ENCODE measurements at places on chromosomes 12 and 14. TPM values are rescaled to one million over a fixed set of nuclear protein-coding genes. Genes with fewer than 3 reads are reported as not detected.

The FAM222A gene
- total RNA-seq: 0.55 TPM

The ADAM21 gene
- 0.14 TPM for total RNA-seq

GRCh38 chr14:106691601-106692291 is 1165.4 kb downstream of the TMEM121 start:
- peak; percentile 93 for DNase-seq
- no peaks in the 10 kb centered on the region for H3K36me3 ChIP-seq
- H3K4me1 ChIP-seq: peaks cover 11% of the 10 kb centered on the region
- peaks cover 3% of the 10 kb centered on the region for H3K27me3 ChIP-seq
- H3K27ac ChIP-seq: no peak overlapping the region

DNA sequence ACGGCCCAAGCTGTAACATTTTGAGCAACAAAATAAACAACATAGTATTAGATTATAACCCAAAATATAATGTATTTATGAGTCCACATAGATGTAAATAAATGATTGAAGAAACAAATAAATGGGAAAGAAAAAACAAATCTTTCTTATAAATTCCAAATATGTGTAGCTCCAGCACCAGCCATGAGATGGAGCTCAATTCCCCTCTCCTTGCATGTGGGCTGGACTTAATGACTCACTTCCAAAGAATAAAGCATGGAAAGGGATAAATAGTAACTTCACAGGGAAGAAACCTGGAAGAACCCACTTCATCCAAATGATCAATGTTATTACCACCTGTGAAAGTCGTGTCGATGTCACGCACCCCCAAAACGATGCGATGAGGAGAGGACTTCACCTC is 158.8 kb downstream of the RPAP3 start:
- peaks cover 4% of the 10 kb centered on the region for H3K27me3 ChIP-seq
- no peaks in the 10 kb centered on the region for H3K4me1 ChIP-seq
- H3K4me3 ChIP-seq: no peak overlapping the region
- H3K27ac ChIP-seq: no peak overlapping the region
- no peak for DNase-seq

DNA sequence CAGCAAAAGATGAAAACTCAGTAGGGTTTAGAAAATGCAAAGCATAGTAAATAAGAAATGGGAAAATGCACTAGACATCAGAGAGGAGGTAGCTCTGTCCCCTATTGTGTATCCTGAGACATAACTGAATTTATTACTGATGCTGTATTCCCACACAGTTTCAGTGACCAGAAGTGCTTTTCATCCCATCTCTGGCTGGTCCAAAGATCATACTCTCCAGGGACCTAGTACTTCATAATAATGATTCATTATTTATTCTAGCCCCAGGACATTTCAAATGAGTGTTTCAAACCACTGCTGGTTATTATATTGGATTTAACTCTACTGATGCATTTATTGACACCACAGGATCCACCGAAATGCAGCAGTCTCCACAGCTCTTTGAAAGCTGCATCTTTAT is 163.3 kb downstream of the PAWR start:
- H3K27me3 ChIP-seq: peaks cover 2% of the 10 kb centered on the region
- H3K27ac ChIP-seq: no peak overlapping the region
- no peaks in the 10 kb centered on the region for H3K4me1 ChIP-seq
- no peak overlapping the region for H3K4me3 ChIP-seq

- H3K27me3 ChIP-seq: no peaks in the 10 kb centered on the region
- no peak overlapping the region for H3K4me3 ChIP-seq
- H3K27ac ChIP-seq: no peak overlapping the region
- no peaks in the 10 kb centered on the region for H3K4me1 ChIP-seq
- H3K36me3 ChIP-seq: no peaks in the 10 kb centered on the region
These were observed 118.8 kb downstream of the FSCB start for GRCh38 chr14:44388306-44388705.

GRCh38 chr12:49304161-49304560 is 9.2 kb downstream of the PRPH start:
- H3K36me3 ChIP-seq: no peaks in the 10 kb centered on the region
- H3K4me3 ChIP-seq: no peak overlapping the region
- peaks cover 6% of the 10 kb centered on the region for H3K4me1 ChIP-seq
- DNase-seq: no peak
- peaks cover 25% of the 10 kb centered on the region for H3K27me3 ChIP-seq
- no peak overlapping the region for H3K27ac ChIP-seq

GRCh38 chr12:26281320-26281719 is 85.9 kb downstream of the SSPN start:
- H3K4me3 ChIP-seq: no peak overlapping the region
- no peaks in the 10 kb centered on the region for H3K36me3 ChIP-seq
- H3K27me3 ChIP-seq: no peaks in the 10 kb centered on the region
- no peaks in the 10 kb centered on the region for H3K4me1 ChIP-seq

- H3K4me1 ChIP-seq: peaks cover 50% of the 10 kb centered on the region
- peaks cover 21% of the 10 kb centered on the region for H3K36me3 ChIP-seq
- DNase-seq: no peak
- no peak overlapping the region for H3K4me3 ChIP-seq
- peak overlapping the region; percentile 32 for H3K27ac ChIP-seq
These were observed 39.8 kb downstream of the NIN start for GRCh38 chr14:50791201-50791600.

All from activated CD4-positive, alpha-beta memory T cell treated with anti-CD3 and anti-CD28 coated beads for 36 hours (primary cell).